ENCODE measurements at places on chromosomes 13 and 19.
A peak's percentile ranks its signal among the peaks of the same experiment; 100 is the strongest.

GRCh38 chr19:1910177-1910576 lies 5.0 kb downstream of the ADAT3 start:
- no peak for DNase-seq

DNA sequence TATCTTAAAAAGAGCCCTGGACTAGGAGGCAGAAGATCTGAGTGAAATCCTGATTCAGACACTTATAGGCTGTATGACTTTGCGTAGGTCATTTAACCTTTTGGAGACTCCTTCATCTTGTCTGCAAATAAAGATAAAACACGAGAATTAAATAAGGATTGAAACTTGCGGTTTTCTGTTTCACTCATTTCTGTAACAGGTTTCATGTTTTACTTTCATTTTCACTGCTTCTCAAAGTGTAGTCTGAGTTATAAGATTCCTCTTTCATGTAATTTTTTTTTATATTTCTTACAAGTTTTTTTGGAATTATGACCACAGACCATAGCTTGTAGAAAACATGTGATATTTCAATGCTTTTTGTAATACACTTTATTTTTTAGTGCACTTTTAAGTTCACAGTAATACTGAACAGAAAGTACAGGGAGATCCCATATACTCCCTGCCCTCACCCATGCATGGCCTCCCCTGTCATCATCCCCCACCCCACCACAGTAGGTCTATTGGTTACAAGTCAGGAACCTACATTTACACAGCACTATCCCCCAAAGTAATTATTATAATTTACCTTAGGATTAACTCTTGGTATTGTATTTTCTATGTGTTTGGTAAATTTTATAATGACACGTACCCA lies 174.6 kb downstream of the ITGBL1 start:
- DNase-seq, result no peak

GRCh38 chr19:8180018-8180417 lies 29.2 kb upstream of the CERS4 start:
- DNase-seq, result no peak

DNA sequence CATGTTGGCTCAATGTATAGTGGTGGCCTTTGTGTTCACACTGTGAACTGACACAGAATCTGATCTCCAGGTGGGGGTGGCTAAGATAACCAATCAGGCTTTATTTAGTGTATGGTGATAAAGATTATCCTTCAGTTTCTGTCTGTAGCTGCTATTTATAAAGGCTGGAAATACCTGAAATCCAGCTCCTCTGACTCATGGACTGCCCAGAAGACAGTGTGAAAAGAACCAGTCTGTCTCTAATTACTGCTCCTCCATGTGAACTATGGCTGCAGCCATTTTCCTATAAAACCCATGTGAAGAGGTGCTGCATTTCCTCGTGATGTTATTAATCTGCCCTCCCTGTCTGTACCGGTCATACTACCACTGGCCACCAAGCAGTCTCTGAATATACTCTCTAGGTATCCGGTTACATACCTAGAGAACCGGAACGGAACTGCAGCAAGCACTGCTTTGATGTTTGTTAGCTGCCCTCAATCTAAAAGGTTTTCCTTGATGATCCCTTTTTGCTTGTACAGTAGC lies 238.0 kb downstream of the LHFPL6 start:
- DNase-seq, result no peak

DNA sequence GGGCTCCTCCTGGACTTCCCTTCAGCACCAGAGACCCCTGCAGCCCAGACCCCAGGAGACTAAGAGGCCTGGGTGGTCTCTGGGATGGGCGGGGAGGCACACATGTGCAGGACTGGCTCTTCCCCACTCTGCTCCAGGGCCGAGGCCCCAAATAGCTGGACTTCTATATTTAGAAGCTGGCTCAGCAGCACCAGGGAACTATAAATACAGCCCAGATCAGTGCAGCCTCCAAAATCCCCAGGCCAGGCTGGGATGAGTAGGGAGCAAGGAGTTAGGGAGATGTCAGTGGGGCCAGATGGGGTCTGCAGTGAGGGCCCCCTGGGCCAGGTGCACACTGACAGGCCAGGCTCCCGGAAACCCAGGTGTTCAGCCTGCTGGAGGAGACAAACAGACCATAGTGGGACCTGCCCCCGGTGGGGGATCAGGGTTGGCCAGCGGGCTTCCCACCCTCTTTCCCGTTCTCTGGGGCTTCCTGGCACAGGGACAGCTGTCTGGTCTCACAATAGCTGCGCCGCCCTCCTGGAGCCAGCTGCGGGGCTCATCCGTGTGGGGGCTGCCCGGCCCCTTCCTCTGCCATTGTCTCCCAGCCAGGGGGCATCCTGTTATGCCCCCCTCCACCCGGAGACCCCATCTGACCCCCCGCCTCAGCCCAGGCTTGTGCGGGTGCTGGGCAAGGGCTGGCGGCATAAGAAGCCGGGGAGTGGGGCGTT lies 5.5 kb upstream of the ADGRE5 start:
- DNase-seq, result no peak

DNA sequence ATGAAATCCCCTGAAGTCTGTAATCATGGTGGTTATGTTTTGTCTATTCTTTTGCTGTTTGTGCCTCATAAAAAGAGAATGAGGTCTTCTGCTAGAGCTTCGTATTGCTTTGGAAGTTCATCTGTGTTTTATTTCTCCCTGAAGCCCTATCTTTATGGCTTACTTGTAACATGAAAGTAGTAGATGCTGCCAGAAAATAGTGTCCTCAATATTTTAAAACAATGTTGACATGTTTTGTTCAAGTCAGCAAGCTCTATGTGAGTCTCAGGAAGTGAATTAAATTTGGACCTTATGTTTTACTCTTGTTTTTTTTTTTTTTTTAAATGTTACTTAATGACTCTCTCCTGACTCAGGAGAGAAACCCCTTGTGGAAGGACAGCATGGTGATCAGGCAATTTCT lies 130.5 kb downstream of the B3GLCT start:
- no peak for DNase-seq

DNA sequence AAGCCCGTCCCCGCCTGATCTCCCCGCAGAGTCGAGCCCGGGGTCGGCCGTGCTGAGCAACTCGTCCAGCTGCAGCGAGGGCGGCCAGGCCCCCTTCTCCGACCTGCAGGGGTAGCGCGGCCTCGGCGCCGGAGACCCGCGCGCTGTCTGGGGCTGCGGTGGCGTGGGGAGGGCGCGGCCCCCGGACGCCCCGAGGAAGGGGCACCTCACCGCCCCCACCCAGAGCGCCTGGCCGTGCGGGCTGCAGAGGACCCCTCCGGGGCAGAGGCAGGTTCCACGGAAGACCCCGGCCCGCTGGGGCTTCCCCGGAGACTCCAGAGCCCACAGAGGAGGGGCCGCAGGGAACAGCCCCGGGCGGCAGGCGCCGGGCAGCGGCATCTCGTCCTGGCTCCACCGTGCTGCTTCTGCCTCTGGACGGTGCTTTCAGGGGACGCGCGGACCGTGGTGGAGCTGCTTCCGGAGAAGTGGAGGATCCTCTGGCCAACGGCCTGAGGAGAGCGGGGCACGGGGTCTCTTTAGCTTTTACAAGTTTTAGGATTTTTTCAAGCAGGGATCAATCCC lies 8.8 kb upstream of the F7 start:
- no peak for DNase-seq

DNA sequence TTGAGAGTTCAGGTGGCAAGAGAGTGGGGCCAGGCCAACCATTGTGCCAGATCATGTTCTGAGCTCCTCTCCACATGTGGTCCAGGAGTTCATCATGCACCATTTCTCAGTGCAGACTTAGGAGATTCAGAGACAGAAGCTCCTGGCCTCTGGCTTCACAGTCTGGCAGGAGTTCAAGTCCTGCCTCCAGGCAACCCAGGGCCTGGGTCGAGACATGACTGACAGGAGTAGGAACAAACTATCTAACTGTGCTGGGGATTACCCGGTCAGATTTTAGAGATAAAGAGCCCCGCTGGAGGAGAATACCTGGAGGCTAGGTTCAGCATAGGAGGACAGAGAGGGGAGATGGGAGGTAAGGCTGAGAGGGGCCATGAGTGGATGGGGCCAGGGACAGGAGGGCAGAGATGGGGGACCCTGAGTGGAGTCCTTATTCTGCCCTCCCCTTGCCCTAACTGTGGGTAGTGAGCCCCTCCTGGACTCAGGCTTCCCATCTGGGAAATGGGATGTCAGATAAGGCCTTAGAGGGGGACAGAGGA lies 906 bp upstream of the CYP4F11 start:
- DNase-seq, result no peak

- DNase-seq, result no peak
Measured at GRCh38 chr13:45496942-45497341, 32.2 kb downstream of the COG3 start.

GRCh38 chr19:44645407-44646048 lies 1.8 kb downstream of the PVR start:
- no peak for DNase-seq

GRCh38 chr13:110560601-110561343 lies 750 bp downstream of the RAB20 start:
- peak; percentile 33 for DNase-seq

GRCh38 chr13:45231722-45232121 lies 30.9 kb upstream of the KCTD4 start:
- no peak for DNase-seq

GRCh38 chr13:18962168-18962734 lies 219.4 kb downstream of the TUBA3C start:
- no peak for DNase-seq

GRCh38 chr13:114074671-114075315 lies 57.6 kb downstream of the RASA3 start:
- DNase-seq, result no peak

- DNase-seq, result no peak
Measured at GRCh38 chr13:112487127-112487517, 100.8 kb downstream of the TUBGCP3 start.

- peak; percentile 13 for DNase-seq
Measured at GRCh38 chr13:103386341-103386740, 320.1 kb upstream of the SLC10A2 start.

DNA sequence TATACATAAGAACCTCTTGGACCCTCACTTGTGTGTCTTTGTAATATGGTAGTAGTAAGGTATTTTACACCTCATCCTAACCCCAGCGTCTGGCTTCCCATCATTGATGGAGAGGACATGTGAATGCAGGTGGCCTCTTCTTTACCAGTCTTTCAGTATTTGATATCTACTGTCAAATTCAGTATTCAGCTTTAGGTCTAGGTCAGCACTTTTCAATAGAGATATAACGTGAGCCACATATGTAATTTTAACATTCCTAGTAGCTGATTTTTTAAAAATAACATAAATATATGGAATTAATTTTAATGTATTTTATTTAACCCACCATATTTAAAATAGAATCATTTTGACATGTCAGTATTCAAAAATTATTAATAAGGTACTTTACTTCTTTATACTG lies 2.9 kb downstream of the RAP2A start:
- no peak for DNase-seq

GRCh38 chr13:98792785-98793495 lies 40.5 kb upstream of the SLC15A1 start:
- DNase-seq, result no peak

DNA sequence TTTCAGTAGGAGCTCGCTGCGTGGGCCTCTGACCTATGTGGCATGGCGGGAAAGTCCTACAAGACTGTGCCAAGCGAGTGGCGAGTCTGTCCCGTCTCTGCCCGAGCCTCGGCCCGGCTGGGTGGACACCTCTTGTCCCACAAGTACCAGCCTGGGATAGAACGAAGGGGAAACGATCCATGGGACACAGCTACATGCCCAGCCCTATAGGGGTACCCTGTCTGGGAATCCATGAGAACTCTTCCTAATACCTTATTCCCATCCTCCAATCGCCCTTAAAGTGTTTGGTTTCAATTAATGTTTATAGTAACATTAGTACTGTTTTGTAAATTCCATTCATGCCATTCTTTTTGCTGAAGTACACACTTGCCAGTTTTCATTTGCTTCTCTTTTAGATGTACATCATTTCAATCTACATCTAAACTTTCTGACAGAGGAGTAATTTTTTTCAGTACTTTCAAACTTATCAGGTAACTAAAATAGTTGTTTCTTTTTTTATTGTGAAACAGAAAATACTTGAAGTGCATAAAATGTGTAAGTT lies 667 bp upstream of the ZNF790 start:
- DNase-seq, result no peak

DNA sequence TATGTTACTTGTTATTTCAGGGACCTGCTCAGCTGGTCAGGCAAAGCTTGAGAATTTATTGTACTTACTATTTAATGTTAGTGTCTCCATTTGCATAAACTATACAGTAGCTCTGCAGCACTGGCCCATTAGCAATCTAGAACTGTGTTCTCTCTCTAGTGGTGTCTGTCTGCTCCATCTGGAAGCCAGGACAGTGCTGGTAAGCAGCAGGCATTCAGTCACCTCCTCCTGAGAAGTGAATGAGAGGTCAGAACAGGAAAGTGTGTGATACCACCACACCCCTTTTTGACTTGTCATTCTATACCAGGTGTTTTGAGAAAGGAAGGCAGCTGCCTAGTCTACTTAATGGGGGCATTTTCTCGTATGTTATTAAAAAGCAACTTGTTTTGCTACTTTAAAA lies 3.9 kb downstream of the COG3 start:
- no peak for DNase-seq

DNA sequence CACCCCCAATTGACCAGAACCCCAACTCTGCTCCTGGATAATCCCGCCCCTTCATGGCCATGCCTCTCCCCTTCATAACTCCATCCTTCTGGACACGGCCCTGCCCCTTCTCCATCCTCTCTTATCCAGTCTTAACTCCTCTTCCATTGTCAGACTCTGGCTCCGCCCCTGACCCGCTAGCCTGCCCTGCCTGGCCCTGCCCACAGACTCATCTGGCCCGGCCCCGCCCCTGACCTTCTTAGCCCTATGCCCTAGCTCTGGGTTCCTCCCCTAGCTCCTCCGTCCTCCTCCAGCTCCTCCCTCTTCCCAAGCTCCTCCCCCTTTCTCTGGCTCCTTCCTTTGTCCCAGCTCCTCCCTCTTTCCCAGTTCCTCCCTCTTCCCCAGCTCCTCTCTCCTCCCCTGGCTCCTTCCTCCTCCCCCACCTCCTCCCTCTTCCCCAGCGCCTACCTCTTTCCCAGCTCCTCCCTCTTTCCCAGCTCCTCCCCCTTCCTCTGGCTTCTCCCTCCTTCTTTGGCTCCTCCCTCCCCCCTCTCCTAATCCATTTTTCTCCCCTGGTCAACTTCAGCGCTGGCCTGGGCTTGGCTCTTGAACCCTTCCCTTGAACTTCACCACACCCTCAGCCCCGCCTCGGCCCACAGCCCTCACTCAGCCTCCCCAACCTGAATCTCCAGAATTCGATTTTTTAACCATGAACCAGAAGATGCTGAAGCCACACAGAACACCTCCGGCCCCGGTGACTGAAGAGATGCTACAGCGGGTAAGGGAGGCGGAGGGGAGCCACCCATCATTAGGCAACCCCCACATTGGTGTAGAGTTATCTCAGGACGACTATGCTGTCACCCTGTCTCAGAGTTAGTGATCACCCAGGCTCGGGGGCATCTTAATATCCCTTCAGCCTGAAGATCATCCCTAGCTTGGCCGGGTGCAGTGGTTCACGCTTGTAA lies 9.2 kb upstream of the ZNF358 start:
- DNase-seq, result peak; percentile 64

DNA sequence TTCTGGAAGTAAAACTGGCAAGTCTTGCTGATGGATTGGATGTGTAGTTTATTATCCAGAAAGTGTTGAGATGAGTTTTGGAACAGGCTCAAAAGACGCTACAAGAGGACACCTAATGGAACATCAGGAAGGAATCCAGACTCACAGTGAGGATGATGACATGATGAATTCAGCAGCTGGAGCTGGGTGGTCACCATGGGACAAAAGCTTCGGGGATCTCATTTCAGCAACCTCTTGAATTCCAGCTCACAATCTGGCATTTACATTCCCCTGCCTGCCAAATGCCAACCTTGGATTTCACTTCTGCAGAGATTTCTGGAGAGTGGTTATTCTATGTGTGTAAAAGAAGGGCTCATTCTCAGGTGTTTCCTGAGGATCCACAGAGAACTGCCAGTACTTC lies 288.0 kb upstream of the TMTC4 start:
- DNase-seq, result no peak

Measured in HTR-8/SVneo (cell line).